Testis (tissue), 5 donors: ENCODE measurements at places on chromosomes 5 and 9. TPM values are rescaled to one million over a fixed set of nuclear protein-coding genes. Genes with fewer than 3 reads are reported as not detected.

GRCh38 chr5:119028575-119028974, 40.2 kb upstream of the DTWD2 start:
- no peak for DNase-seq

SURF2 gene
- 121 TPM for total RNA-seq

DNA sequence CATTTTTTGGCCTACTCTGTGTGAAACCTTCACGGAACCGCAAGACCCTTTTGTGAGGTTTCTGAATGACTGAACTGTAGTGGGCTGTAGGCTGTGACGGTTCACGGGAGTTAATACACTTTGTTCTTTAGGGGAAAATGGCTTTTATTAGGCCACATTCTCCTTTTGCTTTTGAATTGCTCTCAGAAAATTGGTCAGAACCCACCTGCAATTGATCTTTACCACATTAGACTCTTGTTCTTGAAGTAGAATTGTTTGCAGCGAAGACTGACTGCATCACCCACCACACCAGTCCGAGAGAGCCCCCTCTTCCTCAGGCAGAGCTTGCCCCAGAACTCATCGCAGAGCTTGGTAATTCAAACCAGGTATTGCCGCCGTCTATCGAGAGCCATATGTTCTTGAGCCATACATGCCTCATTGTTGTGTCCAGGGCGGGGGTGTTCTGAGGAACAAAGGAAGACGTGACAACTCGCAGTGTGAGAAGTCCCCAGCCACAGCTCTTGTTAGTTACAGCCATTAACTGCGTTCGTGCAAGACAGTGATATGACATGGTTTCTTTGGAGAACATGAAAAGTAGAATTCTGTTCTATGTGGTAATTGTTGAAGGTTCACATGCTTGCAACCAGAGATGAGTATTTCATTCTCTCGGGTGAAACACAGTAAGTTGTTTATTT, 166.4 kb upstream of the OTULINL start:
- no peak for DNase-seq

ERAP2 gene
- 4.4 TPM for total RNA-seq
